ENCODE measurements at places on chromosomes 3 and 15.

GRCh38 chr15:29449136-29449535, 179.5 kb upstream of the NSMCE3 start:
- H3K4me1 ChIP-seq, result peaks cover 14% of the 10 kb centered on the region
- H3K27me3 ChIP-seq, result no peaks in the 10 kb centered on the region
- H3K27ac ChIP-seq, result no peak overlapping the region
- no peaks in the 10 kb centered on the region for H3K36me3 ChIP-seq
- peak; percentile 23 for DNase-seq
- H3K4me3 ChIP-seq, result no peak overlapping the region

DNA sequence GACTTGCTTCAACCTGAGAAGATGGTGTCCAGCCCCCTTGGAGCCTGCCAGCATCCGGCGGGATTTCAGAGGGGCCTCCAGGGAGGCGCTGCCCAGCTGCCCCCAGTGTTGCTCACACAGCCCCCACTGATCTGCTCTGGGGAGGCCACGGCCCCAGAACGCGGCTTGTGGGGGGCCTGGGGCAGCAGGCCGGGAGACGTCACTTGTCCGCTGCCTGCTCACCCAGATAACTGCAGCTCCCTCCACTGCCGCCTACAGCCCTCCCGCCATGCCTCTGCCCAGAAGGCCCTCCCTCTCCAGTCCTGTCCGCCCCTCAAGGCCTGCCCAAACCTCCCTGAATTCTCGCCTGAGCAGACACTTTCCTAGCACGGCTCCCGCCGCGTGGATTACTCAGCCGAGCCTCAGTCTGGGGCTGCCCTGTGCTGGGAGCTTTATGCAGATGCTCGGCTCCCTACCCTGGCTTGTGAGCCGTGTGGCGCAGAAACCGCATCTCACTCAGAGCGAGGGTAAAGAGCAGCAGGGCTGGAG, 17.2 kb upstream of the ADIPOQ start:
- H3K4me1 ChIP-seq, result peaks cover 9% of the 10 kb centered on the region
- H3K27ac ChIP-seq, result no peak overlapping the region
- peaks cover 25% of the 10 kb centered on the region for H3K27me3 ChIP-seq
- no peak for DNase-seq

DNA sequence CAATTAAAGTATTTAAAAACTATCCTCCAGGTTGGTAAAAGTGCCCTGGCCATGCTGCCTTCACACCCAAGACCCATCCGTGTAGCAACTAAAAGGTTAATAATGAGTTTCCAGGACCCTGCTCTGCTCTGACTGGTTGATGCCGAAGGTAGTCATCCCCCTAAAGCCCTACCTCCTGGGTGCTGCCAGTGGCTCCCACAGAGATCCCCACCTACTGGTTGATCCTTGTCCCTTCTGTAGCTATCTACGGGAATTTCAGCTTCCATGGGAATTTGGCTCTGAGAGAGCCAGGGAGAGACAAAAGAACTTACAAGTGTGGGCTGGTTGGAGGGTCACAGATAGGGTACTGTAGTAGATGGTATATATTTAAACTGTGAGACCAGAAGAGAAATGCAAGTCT, 110.6 kb upstream of the NANOGP8 start:
- no peak overlapping the region for H3K4me3 ChIP-seq
- no peak overlapping the region for H3K27ac ChIP-seq
- no peaks in the 10 kb centered on the region for H3K27me3 ChIP-seq
- H3K36me3 ChIP-seq, result no peaks in the 10 kb centered on the region
- no peak for DNase-seq
- no peaks in the 10 kb centered on the region for H3K4me1 ChIP-seq

DNA sequence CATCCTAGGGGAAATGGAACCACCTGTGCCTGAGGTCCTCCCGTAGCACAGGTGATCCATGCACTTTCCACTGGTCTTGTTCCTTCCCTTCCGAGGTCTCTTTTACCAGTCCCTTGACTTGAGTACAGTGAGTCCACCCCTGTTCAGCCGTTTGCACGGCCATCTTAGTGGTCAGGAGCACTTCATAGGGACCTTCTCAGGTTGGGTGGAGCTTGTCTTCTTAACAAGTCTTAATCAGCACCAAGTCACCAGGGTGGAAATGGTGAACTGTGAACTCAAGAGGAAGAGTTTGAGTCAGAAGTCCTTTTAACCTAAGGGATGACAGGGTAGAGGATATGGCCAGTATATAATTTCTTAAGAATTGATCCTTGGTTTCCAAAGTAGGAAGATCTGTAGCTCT, 21.4 kb downstream of the ARL8B start:
- H3K4me3 ChIP-seq, result no peak overlapping the region
- 0 out of 2 replicates have a peak, but pooled peaks cover 2% of the 10 kb centered on the region for H3K36me3 ChIP-seq
- H3K27me3 ChIP-seq, result no peaks in the 10 kb centered on the region
- H3K27ac ChIP-seq, result no peak overlapping the region

DNA sequence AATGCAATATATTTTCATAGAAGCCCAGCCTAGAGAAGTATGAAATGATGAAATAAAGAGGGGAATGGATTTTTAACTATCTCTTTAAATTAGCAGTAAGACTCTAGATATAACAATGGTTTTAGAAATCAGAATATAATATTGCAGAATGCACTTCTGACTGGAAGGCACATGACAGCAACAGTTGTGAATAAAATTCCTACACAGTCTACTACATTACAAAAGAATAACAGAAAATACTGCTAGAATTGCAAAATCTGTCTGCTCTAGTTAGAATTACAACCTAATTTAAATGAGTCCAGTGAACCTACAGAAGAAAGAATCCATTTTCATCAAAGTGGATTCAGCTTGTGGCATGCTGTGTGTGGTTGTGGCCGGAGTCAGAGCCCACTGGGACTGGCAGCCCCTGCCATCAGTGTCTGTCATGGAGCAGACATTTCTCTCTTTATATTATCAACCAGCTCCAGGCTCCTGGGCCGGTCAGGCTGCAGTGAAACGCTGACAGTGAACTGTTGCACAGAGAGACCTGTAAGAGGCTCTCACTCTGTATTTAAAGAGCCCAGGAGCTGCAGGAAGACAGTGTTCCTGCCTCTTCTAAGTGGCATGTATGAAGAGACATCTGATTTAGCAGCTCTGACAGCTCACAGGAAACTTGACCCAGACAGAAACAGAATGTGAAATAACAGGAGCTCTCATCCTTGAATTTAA, 1523.8 kb upstream of the CADM2 start:
- H3K4me1 ChIP-seq, result peaks cover 19% of the 10 kb centered on the region
- no peak overlapping the region for H3K27ac ChIP-seq
- no peak for DNase-seq

DNA sequence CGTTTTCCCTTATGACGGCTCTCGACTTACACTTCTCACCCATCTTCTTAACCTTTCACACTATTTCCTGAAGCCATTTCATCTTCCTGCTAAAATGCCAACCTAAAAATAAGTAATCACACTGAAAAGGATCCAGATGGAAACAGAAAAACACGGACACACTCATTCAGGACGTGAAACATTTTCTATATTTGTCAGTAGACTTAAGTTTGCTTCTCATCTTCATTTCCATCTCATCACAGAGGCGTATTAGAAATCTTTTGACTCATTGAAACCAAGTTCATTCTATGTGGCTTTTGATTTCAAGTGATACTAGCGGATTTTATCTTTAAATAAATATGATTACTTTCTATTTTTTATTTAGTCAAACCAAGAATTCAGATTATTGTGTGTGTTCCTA, 27.4 kb upstream of the DLG1 start:
- H3K27ac ChIP-seq, result no peak overlapping the region
- no peaks in the 10 kb centered on the region for H3K36me3 ChIP-seq
- DNase-seq, result no peak
- H3K4me3 ChIP-seq, result no peak overlapping the region
- H3K27me3 ChIP-seq, result no peaks in the 10 kb centered on the region

- H3K4me1 ChIP-seq, result no peaks in the 10 kb centered on the region
- DNase-seq, result no peak
- H3K27me3 ChIP-seq, result no peaks in the 10 kb centered on the region
- no peak overlapping the region for H3K4me3 ChIP-seq
Observed at GRCh38 chr3:58105196-58105595, 97.0 kb downstream of the FLNB start.

DNA sequence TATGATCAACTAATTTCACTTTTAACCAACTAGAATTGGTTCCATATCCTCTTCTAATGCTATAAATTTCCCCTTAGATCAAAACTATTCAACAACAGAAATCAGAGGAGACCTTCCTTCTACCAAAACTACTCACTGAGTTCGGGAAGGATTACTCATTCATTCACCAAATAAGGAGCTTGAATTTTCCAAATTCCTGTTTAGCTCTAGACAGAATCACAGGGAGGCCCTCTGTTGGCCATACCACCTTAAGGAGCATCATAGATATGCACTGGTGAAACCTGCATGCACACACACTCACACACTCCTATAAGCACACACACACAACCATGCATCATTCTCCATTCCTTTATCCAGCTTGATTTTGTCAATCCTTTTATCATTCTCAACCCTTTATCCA, 49.0 kb downstream of the SUCLG2 start:
- no peaks in the 10 kb centered on the region for H3K27me3 ChIP-seq
- no peak overlapping the region for H3K4me3 ChIP-seq
- H3K4me1 ChIP-seq, result peaks cover 40% of the 10 kb centered on the region
- peak; percentile 69 for DNase-seq

DNA sequence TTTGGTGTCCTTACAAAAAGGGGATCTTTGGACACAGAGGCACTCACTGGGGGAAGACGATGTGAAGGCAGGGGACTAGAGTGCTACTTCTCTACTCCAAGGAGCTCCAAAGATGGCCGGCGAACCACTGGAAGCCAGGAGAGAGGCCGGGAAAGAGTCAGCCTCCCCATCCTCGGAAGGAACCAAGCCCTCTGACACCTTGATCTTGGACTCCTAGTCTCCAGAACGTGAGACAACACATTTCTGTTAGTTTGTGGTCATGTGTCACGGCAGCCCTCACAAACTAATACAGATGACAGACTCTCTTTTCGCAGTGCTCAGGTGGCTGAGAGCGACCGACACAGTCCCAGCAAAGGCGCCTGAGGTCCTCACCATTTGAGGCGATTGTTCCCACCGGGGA, 24.4 kb upstream of the ATP2B2 start:
- peaks cover 56% of the 10 kb centered on the region for H3K27me3 ChIP-seq
- H3K36me3 ChIP-seq, result no peaks in the 10 kb centered on the region
- no peak overlapping the region for H3K27ac ChIP-seq
- no peaks in the 10 kb centered on the region for H3K4me1 ChIP-seq
- no peak for DNase-seq
